ENCODE measurements at places on chromosomes 6 and 20. TPM values are rescaled to one million over a fixed set of nuclear protein-coding genes. Genes with fewer than 3 reads are reported as not detected.

PPDPF gene
- 261 TPM for total RNA-seq

RIMS4 gene
- 1.7 TPM for total RNA-seq

PBOV1 gene
- not detected for total RNA-seq

SLC18B1 gene
- 2.7 TPM for total RNA-seq

CCND3 gene
- 52.9 TPM for total RNA-seq

BPIFB4 gene
- total RNA-seq: not detected

OSER1 gene
- total RNA-seq: 31.5 TPM

ADTRP gene
- 1.3 TPM for total RNA-seq

HSD17B8 gene
- total RNA-seq: 2.8 TPM

CGA gene
- total RNA-seq: not detected

KCNG1 gene
- 13.0 TPM for total RNA-seq

GABRR2 gene
- total RNA-seq: 1.4 TPM

COL20A1 gene
- 0.21 TPM for total RNA-seq

DNA sequence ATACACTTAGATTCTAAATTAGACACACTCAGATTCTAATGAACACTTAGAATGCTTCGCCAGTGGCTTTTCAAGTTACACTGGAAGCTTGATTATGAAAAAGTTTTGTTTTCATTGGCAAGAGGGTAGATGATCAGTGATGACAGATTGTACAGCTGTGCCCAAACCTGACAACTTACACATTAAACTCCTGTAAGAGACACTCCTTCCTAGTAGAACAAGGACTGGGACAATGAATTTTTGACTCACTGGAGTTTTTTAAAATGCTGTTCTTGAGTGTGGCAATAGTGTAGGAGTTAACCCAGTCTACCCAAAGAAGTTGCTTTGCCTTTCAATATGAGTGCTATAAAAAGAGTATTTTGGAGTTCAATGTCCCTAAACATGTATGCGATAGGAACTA lies 140.8 kb downstream of the SLC16A10 start:
- DNase-seq: no peak

GRCh38 chr6:38404900-38405556 lies 234.7 kb downstream of the BTBD9 start:
- no peak for DNase-seq

- no peak for DNase-seq
Measured at GRCh38 chr6:14735956-14736486, 509.8 kb upstream of the JARID2 start.

GRCh38 chr6:156379392-156380289 lies 397.5 kb upstream of the ARID1B start:
- DNase-seq: no peak

DNA sequence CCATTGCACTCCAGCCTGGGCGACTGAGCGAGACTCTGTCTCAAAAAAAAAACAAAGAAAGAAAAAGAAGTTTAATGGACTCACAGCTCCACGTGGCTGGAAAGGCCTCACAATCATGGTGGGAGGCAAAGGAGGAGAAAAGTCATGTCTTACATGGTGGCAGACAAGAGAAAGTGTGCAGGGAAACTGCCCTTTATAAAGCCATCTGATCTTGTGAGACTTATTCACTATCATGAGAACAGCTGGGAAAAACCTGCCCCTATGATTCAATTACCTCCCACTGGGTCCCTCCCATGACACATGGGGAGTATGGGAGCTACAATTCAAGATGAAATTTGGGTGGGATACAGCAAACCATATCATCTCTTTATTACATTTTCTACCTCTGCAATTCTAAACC lies 25.9 kb downstream of the SF3B5 start:
- no peak for DNase-seq

GRCh38 chr20:17541996-17542395 lies 10.8 kb upstream of the BFSP1 start:
- no peak for DNase-seq

GRCh38 chr20:15487682-15488081 lies 1085.6 kb downstream of the KIF16B start:
- DNase-seq: no peak

- DNase-seq: no peak
Measured at GRCh38 chr6:162200945-162201690, 526.4 kb downstream of the PRKN start.

GRCh38 chr6:142183351-142183750 lies 36.3 kb downstream of the VTA1 start:
- no peak for DNase-seq

GRCh38 chr6:99618649-99619408 lies 12.2 kb downstream of the PRDM13 start:
- DNase-seq: no peak

- no peak for DNase-seq
Measured at GRCh38 chr20:49669601-49670189, 44.0 kb downstream of the B4GALT5 start.

DNA sequence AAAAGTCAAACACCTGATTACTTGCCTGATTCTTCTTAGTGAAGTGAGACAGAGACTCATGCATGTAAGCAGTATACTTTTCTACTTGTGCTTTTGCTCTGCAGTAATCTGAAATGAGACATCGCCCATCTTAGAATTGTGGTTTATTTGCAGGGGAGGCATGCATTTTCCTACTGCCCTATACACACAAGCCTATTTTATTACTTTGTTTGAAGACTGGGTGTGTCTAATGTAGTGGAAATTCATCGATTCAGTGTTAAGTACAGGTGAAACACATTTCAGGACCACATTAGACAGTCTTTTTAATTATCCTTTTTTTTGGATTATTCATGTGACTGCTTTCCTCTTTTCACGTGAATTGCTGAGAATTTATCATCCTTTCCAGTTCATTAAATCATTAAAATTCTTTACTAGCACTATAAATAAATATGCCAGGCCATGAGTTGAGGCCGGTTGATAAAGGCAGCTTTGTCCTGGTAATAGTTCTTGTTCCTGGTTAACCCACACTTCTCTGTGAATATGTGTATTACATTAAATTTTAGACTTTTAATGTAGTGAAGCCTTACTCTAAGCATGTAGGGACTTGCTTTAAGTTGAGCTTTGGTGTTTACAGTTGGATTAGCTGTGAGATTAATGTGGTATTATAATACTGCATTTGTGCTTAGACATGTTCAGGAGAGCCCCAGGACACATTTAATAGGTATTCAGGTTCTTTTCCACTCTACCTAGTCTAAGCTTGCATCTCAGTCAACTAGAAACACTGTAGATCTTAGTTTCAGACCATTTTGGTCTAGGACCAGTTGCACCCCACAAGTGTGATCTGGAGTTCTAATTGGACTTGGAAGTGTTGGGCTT lies 10.8 kb upstream of the BTBD3 start:
- DNase-seq: no peak

DNA sequence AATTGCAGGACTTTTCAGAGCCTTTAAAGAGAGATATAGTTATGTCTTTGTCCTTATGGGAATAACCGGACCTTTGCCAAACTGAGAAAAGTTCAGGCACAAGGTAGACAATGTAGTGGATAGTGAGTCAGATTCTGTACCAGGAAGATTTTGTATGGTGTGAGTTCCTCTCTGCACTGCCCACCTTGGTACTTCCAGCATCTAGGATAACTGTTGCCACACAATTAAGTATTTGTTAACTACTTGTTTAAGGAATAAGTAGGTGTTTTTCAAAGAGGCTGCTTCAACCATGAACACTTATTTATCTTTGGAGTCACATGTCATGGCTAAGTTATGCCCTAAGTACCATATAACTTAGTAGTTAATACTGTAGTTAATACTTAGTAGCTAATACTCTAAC lies 131.8 kb upstream of the DOK5 start:
- no peak for DNase-seq

DNA sequence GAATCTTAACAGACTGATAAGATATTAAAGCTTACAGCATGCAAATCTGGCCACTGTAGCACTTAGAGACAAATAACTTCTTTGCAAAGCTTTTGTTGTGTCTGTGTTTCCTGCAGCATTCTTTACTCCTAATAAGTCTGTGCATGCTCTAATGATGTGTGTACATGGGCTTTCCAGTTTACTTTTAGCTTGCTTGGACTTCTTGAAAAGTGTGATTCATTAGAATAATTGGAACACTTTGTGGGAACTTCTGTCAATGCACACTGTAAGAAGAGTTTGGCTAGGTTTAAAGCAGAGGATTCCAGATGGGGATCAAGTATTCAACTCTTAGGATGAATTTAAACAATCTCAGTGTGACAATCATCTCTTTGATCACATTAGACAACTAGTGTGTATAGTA lies 22.1 kb upstream of the TINAG start:
- DNase-seq: no peak

DNA sequence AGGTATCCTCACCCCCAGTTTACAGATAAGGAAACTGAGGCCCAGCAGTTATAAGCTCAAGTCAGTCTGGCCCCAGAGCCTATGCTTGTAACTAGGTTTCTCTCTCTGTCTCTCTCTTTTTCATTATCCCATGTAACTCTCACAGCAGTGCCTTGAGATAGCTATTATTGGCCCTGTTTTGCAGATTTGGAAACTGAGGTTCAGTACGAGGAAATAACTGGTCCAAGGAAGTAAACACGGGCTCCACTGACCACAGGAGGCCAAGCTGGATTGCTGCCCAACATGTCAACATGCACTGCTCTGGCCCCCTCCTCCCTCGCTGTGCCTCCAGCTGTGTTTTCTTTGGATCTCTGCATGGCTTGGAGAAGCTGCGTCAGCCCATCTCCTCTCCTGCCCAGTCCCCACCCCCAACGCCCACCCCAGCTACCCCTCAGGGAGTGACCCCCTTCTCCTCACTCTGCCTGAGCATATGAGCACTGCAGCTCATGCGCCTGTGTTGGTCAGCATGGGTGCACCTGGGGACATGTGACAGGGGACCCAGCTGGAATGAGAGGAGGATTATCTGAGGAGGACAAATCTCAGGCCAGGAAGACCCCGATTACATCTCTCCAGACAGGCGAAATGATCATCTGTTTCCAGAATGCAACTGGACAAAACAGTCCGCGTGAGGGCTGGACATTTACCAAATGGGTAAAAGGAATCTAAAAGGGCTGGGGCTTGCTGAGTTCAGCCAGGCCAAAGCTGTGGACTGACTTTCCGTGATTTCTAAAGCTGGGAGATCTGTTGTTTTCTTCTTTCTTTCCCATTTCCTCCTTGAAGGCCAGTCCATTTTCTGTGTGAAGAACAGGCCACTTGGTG lies 7.8 kb upstream of the PLTP start:
- DNase-seq: no peak

GRCh38 chr6:48087448-48087847 lies 23.5 kb downstream of the PTCHD4 start:
- no peak for DNase-seq

- no peak for DNase-seq
Measured at GRCh38 chr20:2749951-2750490, 50.4 kb downstream of the CPXM1 start.

- DNase-seq: no peak
Measured at GRCh38 chr20:41577129-41578009, 40.8 kb downstream of the CHD6 start.

DNA sequence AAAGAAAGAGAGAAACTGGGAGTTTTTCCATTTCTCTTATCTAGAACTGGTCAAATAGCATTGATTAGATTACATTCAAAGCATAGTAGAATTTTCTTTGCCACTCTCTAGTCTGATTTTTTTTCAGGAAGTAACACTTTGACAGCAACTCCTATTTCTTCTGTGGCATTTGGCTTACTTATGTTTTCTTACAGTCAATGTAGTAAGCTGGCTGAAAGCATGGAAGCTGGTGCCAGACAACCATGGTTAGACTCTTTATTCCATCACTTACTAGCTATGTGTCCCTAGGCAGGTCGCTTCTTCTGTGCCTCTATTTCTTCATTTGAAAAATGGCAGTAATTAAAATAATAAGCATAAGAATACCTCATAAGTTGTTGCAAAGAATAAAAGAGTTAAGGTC lies 54.2 kb upstream of the OPRM1 start:
- no peak for DNase-seq

DNA sequence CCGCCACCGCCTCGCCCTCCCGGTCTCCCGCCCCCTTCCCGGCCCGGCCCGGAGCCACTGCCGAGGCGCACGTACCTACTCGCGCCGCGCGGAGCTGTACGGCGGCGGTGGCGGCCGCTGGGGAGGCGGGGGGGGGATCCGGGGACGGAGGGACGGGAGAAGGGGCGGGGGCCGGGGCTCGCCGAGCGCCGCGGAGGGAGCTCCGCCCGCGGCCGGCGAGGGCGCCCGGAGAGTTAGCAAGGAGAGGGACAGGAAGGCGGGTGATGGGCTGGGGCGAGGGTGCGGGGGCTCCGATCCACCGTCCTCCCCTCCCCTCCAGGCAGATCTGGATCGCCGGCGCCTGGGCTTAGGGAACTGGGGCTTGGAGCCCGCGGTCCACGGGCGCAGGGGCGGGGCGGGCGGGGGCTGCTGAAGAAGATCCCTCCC lies 548 bp upstream of the TMEM74B start:
- DNase-seq: no peak

- DNase-seq: no peak
Measured at GRCh38 chr6:69918813-69919475, 52.6 kb downstream of the COL19A1 start.

GRCh38 chr6:33314515-33314942 lies 651 bp upstream of the TAPBP start:
- DNase-seq: no peak

- no peak for DNase-seq
Measured at GRCh38 chr6:79010422-79010821, 67.6 kb downstream of the PHIP start.

- no peak for DNase-seq
Measured at GRCh38 chr6:118844915-118845314, 49.0 kb upstream of the ASF1A start.

DNA sequence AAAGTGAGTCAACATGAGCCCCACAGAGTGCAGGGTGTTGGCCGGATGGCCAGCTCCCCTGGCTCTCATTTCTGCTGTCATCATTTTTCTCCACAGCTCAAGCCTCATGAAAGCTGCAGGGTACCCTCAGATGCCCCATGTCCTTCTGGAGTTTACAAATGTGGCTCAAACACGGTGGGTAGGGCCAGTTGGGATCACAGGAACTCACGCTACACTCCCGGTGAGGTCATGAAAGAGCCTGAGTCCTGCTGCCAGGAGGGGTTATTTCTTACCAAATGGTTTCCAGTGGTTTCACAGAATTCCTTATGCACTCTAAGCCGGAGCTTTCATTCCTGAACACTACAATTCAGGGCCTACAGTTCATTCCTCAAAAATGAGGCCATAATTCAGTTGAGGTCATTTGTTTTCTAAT lies 78.7 kb downstream of the TMEM170B start:
- DNase-seq: no peak

GRCh38 chr6:170542031-170542719 lies 10.9 kb downstream of the PSMB1 start:
- no peak for DNase-seq

GRCh38 chr6:79544939-79545450 lies 7.8 kb upstream of the LCA5 start:
- no peak for DNase-seq

All from chondrocyte (in vitro differentiated cells).